Cerebellar nuclear complex (tissue), 1 donor: ENCODE measurements at places on chromosomes 4 and X.

GRCh38 chrX:122579526-122579925 is 604.6 kb upstream of the GRIA3 start:
- no peak for DNase-seq

DNA sequence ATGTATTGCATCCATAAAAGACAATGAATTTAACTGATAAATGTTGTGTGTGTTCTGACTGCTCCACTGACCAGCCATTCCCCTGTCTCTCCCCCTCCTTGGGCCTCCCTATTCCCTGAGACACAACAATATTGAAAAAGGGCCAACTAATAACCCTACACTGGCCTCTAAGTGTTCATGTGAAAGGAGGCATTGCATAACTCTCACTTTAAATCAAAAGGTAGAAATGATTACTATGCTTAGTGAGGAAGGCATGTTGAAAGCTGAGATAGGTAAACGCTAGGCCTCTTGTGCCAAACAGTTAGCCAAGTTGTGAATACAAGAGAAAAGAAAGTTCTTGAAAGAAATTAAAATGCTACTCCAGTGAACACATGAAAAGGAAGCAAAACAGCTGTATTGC is 152.7 kb downstream of the POU4F2 start:
- no peak for DNase-seq

GRCh38 chrX:38287674-38288073 is 39.6 kb downstream of the RPGR start:
- DNase-seq, result no peak

DNA sequence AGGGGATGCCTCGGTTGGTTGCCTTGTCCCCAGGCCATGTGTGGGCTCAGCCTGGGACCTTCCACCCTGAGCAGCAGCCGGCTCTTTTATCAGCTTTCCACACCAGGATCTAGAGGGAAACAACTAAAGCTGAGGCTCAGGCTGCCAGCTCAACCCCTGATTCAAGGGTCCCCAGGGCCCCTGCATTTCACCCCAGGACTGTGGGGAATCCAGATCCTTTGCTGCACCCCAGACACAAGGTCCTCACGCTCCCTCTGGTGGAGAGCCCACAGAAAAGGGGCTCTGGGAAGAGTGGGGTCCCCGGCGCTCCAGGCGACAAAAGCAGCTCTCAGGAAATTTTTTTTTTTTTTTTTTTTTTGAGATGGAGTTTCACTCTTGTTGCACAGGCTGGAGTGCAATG is 64.3 kb downstream of the ZFYVE28 start:
- no peak for DNase-seq

GRCh38 chrX:56462389-56462788 is 101.0 kb upstream of the UBQLN2 start:
- DNase-seq, result no peak
